Tongue (tissue), 3 donors: ENCODE measurements at places on chromosomes 11 and 22. TPM values are rescaled to one million over a fixed set of nuclear protein-coding genes. Genes with fewer than 3 reads are reported as not detected.

Gene GRM5
- total RNA-seq = 0.21 TPM

Gene TCN2
- 6.7 TPM for total RNA-seq

GRCh38 chr22:21642584-21643448, 714 bp downstream of the SDF2L1 start:
- DNase-seq = peak; percentile 64

DNA sequence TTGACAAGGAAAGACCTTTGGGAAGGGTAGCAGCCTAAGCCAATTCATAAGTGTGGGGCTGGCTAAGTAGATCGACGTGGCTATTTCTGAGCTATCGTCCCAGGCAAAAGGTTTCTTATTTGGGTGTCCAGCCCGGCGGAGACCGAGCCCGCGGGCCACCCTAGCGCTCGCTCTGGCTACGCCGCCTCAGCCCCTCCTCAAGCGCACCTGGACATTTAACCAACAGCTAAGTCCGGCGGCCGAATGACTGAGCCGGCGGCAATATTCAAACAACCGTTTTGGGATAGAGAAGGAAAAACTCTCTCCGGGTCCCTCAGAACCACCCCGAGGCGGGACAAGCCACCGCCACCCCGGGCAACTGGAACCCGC, 457 bp downstream of the RNF141 start:
- no peak for DNase-seq

DNA sequence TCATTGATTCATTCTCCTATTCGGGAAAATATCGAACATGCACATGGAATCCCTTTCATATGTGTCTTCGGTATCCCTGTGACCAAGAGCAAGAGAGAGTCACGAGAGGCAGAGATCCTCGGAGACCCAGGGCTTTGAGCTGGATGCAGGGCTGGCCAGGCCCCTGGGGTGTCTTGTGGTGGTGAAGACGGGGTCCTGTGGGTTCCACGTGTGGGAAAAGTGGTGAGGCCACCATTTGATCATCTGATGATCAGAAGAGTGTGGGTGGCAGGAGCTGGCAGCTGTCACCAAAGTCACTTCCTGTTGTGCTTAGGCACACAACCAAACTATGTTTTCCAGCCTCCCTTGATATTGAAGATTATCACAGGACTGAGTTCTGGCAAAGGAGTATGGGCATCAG, 94.0 kb downstream of the BRD1 start:
- no peak for DNase-seq

DNA sequence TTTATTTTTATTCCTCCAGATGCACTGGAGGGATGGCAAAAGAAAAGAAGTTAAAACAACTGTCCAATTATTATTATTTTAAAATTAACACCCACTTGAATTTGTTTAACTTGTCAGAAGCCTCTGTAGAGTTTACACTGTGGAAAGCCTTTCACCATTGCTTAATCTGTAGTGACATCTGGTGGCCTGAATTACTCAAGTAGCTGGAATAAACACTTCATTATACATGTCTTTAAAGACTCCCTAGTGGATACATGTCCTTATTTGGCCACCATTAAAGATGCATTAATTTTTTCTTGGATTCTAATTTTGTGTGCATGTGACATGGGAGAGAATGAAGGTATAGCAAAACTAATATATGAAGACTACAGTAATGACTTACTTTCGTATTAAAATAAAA, 1496.5 kb downstream of the FAM181B start:
- DNase-seq = peak; percentile 83

DNA sequence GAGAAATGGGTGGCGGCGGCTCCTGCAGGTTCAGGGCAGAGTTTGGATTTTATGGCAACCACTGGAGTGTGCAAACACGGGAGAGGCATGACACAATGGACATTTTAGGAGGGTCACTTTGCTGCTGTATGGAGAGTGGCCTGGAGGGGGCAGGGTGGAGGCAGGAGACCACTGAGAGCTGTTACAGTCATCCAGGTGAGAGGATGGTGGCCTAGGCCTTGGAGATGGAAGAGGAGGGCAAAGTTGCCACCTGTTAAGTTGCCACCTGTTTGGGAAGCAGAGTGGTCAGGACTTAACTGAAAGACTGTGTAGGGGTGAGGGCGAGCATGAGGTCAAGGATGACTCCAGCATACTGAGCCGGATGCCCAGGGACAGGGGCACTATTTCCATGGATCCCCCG, 2.3 kb upstream of the RAD9A start:
- no peak for DNase-seq

GRCh38 chr11:96038046-96038445, 114.1 kb upstream of the MTMR2 start:
- no peak for DNase-seq
